NCI-H446 treated with DMSO at 0.1 percent for 48 hours (cell line): ENCODE measurements at places on chromosomes 11 and 22.

DNA sequence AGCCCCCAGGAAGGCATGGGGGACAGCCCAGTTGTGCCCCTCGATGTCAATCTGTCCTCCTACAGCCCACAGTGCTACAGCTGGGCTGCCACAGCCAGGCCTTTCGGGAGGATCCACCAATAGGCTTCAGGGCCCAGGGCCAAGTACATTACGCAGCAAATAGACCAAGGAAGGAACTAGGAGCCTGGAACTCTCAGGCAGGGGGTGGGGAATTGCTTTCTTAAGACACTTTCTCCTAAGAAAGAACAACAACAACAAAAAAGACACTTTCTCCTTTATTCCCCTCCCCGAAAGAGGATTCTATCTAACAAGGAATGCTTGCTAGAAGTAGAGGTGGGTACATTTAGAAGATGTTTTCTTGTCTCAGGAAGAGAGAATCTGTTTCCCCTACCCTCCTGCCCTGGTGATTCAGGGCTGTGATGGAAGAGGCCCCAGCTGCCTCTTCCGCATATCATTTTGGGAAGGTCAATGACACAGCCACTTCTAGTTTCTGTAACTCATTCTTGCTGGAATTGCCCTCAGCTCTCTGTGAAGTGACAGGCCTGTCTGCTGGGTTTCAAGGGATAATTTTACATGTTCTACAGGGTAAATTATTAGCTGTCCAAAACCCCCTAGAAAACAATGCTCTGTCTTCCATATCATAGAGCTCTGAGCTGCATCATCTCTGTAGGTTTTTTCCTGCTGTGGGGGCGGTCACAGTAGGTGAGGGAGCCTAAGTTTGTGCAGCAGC lies 6.0 kb upstream of the MALAT1 start:
- DNase-seq: peak; percentile 65

DNA sequence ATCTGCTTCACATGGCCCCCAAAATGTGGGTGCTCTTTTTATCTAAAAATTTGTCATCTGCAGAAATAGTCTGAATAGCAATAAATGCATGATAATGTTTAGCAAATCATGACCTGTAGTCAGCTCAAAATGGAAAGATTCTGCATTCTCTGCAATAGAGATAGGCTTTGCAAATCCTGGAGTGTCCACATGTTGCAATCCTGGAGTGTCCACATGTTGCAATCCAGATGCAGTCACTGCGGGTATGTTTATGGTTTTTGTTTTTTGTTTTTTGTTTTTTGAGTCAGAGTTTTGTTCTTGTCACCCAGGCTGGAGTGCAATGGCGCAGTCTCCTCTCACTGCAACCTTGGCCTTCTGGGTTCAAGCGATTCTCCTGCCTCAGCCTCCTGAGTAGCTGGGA lies 20.2 kb upstream of the LRRC32 start:
- DNase-seq: no peak

- DNase-seq: peak; percentile 55
These were observed 59.2 kb downstream of the MED15 start for GRCh38 chr22:20566420-20567260.

DNA sequence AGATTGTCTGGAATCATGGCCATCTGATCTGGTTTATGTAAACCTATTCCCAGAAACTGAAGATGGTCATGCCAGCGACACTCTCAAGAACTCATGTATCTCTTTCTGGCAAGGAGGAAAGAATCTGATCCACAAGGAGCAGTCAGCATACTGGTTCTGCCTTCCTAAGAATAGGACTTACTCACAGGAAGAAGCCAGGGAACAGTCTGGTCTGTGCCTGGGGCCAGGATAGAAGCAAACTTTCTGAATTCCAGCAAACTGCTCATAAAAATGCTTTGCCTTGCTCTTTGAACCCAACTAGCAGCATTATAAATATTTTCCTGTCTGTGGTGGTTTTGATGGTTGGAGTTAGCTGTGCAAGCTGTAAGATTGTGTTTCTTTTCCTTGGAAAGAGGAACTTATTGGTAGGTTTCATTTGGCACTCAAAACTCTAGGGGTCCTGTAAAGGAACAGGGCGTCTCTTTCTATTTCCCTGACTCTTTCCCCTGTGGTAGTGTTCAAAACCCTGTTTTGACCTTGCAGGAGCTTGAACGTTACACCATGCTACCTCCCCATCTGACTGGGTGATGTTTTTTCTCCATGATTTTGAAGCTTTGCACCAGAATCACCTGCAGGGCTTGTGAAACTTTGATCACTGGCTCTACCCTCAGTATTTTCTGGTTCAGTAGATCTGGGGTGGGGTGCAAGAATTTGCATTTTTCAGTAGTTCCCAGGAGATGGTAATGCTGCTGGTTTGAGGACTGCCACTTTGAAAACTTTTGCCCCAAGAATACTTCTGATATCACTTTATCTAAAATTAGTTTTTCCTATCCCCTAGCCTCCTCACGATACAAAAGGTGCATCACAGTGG lies 627.8 kb upstream of the ANO5 start:
- no peak for DNase-seq

- DNase-seq: no peak
These were observed 28.4 kb upstream of the KCNQ1OT1 start for GRCh38 chr11:2728128-2728662.

DNA sequence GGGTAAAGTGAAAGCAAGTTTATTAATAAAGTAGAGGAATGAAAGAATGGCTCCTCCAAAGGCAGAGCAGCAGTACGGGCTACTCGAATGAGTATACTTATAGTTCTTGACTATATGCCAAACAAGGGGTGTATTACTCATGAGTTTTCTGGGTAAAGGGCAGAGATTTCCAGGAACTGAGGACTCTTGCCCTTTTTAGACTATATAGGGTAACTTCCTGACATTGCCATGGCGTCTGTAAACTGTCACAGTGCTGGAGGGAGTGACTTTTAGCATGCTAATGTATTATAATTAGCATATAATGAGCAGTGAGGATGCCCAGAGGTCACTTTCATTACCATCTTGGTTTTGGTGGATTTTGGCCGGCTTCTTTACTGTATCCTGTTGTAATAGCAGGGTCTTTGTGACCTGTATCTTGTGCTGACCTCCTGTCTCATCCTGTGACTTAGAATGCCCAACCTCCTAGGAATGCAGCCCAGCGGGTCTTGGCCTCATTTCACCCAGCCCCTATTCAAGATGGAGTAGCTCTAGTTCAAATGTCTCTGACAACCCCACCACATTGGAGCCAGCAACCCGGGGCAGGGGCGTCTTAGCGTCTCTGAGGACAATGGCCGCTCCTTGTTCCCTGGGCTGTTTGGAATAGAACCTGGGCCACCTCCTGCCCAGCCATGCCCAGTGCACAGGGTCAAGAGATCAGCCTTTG lies 34.9 kb upstream of the CD82 start:
- no peak for DNase-seq

GRCh38 chr11:119361056-119361787 lies 14.7 kb upstream of the MFRP start:
- DNase-seq: peak; percentile 67

GRCh38 chr11:88418508-88418907 lies 81.0 kb upstream of the CTSC start:
- no peak for DNase-seq
